ENCODE measurements at places on chromosomes 2 and 18.

DNA sequence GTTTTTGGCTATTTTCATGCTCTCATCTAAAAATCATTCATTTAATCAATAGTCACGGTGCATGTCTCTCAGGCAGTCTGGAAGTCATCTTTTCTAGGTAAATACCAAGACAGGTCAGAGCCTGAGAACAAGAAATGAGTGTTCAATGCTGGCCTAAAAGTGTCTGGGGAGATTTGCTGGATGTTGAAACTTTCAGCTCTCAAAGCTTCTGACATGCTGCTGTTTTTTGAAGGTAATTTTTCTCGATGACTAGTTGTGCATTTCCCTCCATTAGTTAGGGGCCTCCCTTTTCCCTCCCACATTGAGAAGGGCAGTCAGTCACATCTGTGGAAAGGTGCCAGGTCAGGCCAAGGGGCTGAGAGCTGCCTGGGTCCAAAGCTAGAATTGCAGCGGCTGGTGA is 115.6 kb downstream of the LPIN1 start:
- no peak for DNase-seq

DNA sequence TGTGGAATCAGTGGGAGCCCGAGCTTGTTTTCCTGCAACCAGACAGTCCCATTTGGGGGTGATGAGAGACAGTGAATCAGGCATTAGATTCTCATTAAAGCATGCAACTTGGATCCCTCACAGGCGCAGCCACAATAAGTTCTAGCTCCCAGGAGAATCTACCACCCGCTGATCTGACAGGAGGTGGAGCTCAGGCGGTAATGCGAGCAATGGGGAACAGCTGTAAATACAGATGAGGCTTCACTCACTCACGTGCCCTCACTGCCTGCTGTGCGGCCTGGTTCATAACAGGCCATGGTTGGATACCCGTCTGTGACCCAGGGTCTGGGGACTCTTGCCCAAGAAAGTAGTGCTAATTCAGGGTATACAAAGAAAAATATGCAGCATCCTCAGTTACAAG is 144.8 kb upstream of the RGPD4 start:
- no peak for DNase-seq

DNA sequence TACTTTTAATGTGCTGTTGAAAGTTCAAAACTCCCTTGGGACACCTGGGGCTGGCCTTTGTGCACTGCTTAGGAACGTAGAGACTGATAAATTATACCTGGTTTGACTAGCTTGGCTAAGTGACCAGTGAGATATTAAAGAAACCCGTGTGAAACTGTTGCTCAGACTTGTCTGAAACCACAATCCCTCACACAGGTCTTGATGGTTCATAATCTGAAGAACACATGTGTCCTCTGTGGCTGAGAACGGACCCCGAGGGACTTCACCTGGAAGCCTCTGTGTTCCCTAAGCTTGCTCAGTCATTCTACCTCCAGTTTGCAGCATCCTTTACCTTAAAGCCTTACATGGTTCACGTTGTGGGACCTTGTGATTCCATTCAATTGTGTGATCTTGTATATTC is 218.8 kb downstream of the CBLN2 start:
- DNase-seq: no peak

GRCh38 chr2:145086910-145087309 is 567.0 kb upstream of the ZEB2 start:
- DNase-seq: no peak

GRCh38 chr2:237763812-237764211 is 34.8 kb upstream of the RBM44 start:
- peak; percentile 7 for DNase-seq

Measured in B cell (primary cell).